Fibroblast of gingiva (primary cell): ENCODE measurements at places on chromosomes 16 and 17.
A peak's percentile ranks its signal among the peaks of the same experiment; 100 is the strongest.

- DNase-seq, result no peak
These were observed 9.5 kb upstream of the TMEM101 start for GRCh38 chr17:44024271-44024663.

DNA sequence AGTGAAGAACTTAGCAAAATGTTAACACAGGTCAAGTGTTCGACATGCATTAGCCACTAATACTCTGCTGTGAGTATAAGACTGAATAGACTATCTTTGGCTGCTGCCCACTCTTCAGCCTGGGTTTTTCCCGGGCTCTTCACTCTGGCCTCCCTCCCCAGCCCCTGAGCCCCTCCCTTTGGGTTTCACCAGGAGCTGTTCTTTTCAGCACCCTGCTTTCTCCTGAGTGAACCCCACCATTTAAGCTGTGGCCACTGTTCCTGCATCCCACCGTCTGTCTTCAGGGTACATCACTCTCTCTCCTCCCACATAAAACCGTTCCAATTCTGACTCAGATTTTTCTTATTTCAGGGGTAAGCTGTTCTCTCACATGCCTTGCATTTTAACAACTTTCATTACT lies 92.0 kb upstream of the ASIC2 start:
- no peak for DNase-seq

DNA sequence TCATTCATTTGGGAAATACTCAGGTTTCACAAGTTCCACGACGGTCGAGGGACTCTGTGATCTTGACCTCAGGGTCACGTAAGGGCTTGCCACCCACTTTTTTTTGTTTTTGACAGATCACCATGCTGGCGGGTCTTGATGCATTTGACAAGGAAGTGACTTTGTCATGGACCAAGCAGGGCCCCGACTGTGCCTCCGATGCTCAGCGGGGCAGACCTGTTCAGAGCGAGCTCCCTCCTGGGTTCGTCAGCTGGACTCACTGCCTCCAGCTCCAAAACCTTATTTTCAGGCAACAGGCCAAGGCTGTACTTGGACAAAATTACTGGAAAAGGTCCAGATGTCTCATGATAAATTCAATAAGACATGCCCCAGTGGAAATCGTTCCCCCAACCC lies 9.0 kb upstream of the CLEC18A start:
- DNase-seq, result no peak

GRCh38 chr17:65977041-65977440 lies 214.9 kb downstream of the CEP112 start:
- DNase-seq, result no peak

DNA sequence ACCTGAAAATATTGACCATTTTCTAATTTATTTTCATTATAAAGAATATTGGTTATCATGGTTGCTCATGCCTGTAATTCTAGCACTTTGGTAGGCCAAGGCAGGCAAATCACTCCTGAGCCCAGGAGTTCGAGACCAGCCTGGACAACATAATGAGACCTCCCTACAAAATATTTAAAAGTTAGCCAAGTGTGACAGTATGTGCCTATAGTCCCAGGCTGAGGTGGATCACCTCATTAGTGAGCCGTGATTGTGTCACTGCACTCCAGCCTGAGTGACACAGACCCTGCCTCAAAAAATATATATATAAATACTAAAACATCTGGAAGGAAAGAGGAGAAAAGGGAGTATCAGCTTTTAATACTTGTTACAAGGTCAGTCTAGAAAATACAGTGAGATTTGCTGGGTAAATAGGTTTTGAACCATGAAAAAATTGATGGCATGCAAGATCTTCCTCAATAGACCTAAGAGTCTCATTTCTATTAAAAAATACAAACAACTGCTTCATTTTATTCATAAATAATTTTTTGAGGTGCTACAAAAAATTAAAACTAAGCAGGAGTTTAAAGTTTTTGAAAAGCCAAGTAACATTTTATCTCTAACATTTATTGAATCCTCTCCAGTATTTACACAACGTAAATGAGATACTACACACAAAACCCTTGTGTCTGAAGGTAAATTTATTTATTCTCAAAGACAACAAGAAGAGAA lies 47.7 kb downstream of the TUBD1 start:
- DNase-seq, result peak; percentile 69

- peak; percentile 45 for DNase-seq
These were observed 2.7 kb upstream of the NFE2L1 start for GRCh38 chr17:48045316-48046001.

GRCh38 chr17:2033153-2033552 lies 3.2 kb downstream of the DPH1 start:
- DNase-seq, result no peak

DNA sequence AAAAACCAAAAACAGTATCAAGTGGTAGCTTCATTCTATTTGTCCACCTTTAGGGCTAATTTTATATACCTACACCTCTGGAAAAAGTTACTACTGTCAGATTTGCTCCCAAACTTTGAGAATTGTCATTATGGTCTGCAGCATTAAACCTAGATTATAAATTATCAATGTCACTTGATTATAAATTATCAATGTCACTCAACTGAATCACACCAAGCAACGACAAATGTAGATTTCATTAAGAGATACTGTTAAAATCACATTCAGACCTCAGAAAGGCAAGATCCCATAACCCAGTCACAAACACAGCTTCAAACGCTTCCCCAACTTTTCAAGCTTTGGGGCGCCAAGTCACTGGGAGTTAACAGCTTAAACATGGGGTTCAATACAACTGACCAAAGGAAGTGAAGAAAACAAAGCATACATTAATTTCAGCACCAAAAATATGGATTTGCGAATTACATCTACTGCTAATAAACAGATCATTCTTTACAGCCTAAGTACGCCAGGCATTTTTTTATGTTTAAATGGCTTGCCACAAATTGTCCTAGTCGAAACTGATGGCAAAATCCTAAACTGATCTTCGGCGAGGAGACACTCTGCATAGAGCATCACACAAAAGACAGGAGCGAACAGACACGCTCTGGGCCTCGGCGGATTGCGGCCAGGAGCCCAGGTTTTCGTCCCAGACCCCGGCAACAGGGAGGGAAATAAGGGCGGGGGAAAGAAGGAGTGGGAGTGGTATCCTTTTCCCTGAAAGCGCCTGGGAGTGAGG lies 981 bp downstream of the GLG1 start:
- DNase-seq, result no peak

DNA sequence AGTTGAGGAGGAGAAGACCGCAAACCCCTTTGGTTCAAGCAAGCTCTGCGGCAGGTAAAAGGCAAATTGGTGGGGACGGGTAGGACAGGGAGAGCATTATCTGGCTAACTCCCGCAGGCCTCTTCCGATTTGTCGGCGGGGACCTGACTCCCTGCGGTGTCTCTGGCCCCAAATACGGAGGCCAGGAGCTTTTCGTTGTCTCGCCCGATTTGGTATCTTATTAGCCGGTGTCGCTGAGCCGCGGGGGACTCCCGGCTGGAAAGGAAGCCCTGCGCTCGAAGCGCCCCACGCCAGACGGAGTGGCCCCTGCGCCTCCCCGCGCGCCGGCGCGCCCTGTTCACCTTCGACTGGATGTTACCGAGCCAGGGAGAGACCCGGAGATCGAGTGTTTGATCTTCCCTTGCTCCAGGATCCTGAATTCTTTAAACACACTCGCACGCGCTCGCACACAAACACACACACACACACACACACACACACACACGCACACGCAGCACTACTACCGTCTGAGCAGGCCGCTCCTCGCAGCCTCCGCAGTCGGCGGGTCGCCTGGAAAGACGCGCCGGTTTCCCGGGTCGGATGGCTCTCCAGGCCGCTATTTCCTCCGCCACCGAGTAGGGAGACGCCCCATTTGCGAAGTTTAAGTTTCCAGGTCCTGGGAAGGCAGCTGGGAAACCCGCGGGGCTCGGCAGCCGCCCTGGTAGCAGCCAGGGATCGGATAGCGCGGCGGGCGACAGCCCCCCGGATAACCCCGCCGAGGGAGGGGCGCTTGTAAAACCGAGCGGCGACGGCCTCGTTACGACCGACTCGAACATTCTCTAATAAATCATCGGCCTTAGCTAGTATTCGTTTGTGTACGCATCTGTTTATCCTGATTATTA lies 3.3 kb downstream of the PRAC1 start:
- DNase-seq, result no peak

- DNase-seq, result peak; percentile 42
These were observed 40.5 kb downstream of the DHRS7B start for GRCh38 chr17:21167303-21167702.

- DNase-seq, result no peak
These were observed 510.7 kb downstream of the HAPSTR1 start for GRCh38 chr16:9602189-9602588.

DNA sequence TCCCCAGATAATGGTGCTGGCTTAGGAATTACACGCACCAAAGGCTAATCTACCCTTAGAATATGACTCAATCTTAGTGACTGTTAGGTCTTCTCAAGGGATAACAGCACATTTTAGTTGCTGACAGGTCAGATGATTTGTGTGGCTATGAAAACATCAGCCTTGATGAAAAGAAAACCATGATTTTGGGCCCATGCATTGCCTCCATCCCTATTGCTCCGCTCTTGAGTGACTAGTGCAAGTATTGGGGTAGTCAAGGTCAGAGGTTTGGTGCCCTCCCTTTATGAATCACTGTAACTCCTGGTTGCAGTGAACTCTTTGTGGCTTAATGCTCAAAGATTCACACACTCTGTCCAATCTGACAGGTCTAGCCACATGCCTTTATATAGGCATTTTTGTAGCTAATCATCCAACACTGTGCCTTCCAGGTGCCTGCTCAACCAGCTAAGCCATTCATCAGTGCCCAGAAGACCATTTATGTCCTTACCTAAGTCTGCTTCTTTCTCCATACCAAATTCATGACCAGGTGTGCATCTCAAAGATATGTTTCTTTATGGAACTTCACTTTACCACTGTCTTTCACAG lies 251.6 kb downstream of the KCNJ2 start:
- DNase-seq, result no peak

DNA sequence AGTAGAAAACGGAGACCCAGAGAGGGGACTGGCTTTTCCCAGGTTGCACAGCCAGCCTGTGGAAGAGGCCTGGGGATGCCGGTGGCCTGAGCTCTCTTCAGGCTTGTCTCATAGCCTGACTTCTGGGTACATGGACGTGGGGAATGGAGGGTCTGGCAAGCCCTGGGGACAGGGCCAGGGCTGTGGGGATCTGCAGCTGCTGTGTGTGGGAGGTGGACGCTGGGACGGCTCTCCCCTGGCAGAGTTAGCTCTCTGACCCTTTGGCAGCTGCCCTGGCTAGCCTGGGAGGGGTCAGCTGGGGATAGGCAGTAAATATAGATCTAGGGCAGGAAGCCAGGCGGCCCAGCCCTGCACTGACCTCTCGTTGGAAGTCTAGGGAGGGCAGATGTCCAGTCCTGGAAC lies 20.5 kb downstream of the SLC4A1 start:
- no peak for DNase-seq

GRCh38 chr16:87047221-87048037 lies 269.8 kb downstream of the C16orf95 start:
- DNase-seq, result no peak

DNA sequence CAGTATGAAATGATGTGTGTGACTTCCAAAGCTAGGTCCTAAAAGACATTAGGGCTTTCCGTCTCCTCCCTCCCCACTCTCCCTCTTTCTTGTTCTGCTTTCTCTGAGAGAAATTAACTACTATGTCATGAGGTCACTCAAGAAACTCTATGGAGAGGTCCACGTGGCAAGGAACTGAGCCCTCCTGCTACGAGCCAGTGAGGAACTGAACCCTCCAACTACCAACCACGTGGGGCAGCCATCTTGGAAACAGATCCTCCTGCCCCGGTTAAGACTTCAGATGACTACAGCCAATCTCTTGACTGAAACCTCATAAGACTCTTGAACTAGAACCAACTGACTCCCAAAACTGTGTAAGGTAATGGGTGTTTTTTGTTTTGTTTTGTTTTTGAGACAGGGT lies 4.2 kb upstream of the ALOX15 start:
- no peak for DNase-seq

DNA sequence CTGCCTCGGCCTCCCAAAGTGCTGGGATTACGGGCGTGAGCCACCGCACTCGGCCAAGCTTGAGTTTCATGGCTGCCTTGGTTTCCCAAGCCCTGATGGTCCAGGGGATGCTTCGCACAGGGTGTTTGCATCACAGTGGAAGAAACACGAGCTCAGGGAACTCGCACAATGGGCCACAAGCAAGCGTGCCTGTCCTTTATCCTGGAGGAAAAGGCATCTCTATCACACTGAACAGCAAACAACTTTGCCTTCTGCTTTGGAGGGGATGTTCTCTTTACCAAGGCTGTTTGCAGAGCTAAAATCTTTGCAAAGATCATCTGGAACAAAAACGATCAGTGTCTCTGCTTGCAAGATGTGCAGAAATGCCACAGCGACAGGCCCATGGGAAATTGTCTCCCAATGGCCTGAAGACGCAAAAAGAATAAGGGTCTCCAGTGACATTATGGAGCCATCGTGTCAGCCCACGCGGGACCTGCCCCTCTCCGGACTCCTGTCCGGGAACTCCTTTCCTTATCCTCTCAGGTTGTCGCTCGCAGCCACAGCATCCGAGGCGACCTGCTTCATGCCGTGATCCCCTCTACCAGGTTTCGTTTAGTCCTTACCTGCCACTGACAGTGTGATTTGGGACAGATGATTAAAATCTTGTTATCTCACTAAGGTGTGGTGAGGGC lies 44.1 kb upstream of the CBFA2T3 start:
- no peak for DNase-seq

DNA sequence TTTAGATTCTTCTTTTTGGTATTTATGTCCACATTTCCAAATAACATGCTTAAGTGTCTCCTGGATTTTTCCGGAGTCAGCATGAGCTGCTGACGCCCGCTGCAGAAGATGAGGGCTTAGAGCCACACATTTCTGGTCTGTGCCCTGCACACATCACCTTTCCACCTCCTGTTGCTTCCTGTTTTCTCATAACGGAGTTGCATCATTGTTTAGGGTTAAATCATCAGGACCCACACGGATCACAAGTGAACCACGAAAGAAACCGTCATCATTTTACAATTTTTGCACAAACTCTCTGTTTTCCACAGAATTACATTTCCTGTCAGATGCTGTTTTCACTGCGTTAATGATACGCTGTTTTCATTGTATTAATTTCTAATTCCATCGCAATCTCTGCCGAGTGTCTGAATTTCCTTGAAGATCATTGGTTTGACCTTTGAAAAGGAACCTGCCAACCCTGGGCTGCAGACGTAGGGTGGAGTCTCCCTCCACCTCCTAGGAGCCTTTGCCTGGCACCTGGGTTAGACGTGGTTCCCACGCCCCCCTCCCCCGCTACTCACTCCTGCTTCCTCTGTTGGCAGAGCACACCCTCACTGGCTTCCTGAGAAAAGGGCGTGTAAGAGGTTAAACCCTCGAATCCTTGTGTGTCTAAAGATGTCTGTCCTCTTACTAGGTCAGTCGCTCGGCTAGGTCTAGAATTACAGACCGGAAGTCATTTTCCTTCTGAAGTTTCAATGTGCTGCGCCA lies 68.2 kb downstream of the RNF213 start:
- no peak for DNase-seq

GRCh38 chr17:64096037-64096436 lies 33.9 kb downstream of the ERN1 start:
- no peak for DNase-seq
